ENCODE measurements at places on chromosomes 13 and 19.

DNA sequence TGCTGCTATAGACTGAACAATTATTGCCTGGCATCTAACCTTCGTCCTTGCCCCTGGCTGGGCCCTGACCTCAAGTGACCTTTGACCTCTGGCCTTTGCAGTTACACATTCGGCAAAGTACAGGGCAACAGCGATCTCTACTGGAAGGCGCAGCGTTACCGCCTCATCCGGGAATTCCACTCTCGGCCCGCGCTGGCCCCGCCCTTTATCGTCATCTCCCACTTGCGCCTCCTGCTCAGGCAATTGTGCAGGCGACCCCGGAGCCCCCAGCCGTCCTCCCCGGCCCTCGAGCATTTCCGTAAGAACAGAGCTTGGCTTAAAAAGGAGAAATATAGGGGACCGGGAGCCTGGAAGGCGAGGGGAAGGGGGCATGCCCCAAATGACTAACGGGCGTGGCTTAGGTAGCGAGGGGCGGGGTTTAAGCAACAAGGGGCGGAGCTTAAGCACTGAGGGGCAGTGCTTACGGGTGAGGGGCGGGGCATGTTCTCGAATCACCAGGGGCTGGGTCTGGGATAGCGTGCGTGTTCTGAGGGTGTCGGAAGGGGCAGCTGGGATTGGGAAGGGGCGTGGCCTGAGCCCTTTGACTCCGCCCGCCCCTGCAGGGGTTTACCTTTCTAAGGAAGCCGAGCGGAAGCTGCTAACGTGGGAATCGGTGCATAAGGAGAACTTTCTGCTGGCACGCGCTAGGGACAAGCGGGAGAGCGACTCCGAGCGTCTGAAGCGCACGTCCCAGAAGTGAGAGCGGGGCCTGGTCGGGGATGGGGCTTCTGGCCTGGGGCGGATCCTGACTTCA is 52.7 kb downstream of the TRPM4 start:
- no peak for DNase-seq

DNA sequence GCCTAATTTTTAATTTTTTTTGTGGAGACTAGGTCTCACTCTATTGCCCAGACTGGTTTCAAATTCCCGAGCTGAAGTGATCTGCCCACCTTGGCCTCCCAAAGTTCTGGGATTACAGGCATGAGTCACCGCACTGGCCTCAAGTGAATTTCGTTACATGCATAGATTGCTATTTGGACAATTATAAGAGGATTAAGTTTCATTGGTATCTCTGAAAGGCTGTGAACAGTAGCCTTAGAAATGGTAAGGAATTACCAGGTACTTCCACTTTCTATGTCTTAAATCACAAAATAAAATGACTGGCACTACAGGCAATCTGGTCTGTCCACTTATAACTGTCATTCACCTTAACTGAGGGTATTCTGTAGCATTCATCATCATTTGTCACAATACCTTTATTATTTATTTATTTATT is 2.9 kb upstream of the CCDC9 start:
- DNase-seq: no peak

- no peak for DNase-seq
These were observed 95.0 kb upstream of the KLF5 start for GRCh38 chr13:72963762-72964161.

DNA sequence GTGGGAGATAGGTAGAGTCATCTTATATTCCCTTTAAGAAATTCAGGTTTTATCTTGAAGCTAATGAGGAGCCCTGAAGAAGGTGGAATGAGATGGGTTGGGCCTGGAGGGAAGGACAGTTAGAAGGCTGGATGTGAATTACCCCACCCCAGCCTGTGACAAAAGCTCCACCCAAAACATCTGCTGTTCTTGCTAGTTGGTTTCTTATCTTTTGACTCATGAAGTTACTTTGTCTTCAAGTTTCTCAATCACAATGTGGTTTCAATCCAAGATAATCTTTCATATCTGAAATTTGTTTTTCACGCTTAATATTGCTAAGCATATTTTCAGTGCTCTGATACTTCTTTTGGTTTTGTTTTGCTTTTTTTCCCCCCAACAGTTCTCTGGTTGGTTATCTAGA is 38.3 kb upstream of the HMGB1 start:
- DNase-seq: no peak

DNA sequence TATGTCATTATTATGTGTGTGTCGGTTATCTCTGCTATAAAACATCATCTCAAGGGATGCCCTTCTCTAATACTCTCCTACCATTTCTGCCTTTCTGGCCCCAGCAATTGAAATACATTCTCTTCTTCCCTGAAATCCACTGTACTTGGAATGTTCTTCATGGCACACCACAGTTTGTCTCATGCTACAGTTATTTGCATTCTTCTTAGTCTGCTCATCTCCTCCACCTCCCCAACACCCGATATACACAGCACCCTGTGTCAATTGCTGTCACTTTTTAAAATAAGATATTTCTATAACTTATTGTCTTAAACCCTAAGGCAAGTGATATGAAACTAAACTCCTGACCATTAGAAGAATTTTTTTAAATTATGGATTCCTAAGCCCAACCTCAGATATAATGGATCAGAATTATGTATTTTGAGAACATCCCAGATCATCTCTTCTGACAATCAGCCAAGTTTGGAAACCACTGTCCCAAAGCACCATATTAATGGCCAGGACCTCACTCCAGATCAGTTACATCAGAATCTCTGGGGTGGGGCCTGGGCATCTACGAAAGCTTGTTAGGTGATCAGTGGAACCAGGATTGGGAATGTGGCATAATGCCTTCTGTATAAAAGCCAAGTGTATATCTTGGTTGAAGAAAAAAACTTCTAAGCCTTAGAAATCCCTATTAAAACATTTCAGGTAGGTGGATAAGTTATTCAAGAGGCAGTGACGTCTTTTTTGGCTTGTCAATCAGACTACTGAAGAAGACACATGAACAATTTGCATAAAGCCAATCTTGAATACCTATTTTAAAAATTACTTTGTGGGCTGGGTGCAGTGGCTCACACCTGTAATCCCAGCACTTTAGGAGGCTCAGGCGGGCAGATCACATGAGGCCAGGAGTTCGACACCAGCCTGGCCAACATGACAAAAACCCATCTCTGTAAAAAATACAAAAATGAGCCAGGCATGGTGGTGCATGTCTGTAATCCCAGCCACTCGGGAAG is 30.0 kb upstream of the KBTBD7 start:
- no peak for DNase-seq

DNA sequence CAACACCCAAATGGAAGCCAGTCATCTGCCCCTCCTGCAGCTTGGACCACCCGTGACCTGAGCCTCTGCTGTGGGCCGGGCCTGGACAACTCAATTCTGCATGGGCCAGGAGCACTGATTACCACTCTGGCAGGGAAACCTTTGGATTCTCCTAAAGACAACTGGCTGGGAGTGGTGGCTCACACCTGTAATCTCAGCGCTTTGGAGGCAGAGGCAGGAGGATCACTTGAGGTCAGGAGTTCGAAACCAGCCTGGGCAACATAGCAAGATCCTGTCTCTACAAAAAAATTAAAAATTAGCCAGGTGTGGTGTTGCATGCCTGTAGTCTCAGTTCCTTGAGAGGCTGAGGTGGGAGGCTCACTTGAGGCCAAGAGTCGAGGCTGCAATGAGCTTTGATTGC is 6.5 kb downstream of the EPS15L1 start:
- DNase-seq: no peak

DNA sequence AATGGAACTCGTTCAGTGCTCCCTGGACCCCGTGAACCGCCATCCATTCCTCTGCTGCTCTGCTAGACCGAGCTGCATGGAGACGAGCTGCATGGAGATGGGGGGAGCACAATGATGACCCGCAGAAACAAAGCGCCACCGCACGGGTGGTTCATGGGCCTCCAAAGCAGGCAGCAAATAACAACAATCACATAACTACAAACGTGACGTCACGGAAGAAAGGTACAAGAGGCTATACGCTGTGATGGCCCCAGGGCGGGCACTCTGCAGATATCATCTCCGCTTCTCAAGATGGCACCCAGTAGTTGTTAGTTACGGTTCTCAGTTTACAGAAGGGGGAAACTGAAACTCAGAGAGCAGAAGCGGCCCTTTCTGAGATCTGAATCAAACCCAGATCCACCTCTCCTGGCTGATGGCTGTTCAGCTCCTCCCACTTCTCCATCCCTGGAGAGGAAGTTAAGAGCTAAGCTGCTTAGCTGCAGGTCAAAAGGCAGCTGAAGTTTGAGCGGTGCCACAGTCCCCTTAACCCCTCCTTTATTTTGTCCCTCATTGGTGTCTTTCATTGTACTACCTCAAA is 1.7 kb downstream of the ATP13A1 start:
- DNase-seq: no peak

- no peak for DNase-seq
These were observed 924 bp downstream of the RGCC start for GRCh38 chr13:41458187-41458760.

- DNase-seq: no peak
These were observed 1152.9 kb downstream of the PCDH9 start for GRCh38 chr13:66077132-66077689.
